Lower leg skin (tissue), 4 donors: ENCODE measurements at places on chromosomes 16 and 17. TPM values are rescaled to one million over a fixed set of nuclear protein-coding genes. Genes with fewer than 3 reads are reported as not detected.

DNA sequence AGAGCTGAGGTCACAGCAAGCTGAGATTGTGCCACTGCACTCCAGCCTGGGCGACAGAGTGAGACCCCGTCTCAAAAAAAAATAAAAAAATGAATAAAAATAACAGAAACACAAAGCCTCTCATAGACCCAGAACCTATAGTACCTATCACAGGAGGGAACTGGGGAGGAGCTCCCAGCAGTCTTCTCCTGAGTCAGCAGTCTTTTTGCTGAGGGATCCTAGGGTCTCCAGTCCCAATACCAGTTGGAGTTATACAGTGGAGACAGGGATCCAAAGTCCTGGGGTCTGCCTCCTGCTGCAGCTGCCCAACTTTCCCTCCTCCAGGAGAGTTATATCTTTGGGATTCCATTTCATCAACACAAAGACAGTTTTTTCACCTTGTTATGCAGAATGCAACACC is 3.7 kb upstream of the TMUB2 start:
- DNase-seq, result no peak

GRCh38 chr16:89613954-89614459 is 565 bp downstream of the DPEP1 start:
- DNase-seq, result no peak

DNA sequence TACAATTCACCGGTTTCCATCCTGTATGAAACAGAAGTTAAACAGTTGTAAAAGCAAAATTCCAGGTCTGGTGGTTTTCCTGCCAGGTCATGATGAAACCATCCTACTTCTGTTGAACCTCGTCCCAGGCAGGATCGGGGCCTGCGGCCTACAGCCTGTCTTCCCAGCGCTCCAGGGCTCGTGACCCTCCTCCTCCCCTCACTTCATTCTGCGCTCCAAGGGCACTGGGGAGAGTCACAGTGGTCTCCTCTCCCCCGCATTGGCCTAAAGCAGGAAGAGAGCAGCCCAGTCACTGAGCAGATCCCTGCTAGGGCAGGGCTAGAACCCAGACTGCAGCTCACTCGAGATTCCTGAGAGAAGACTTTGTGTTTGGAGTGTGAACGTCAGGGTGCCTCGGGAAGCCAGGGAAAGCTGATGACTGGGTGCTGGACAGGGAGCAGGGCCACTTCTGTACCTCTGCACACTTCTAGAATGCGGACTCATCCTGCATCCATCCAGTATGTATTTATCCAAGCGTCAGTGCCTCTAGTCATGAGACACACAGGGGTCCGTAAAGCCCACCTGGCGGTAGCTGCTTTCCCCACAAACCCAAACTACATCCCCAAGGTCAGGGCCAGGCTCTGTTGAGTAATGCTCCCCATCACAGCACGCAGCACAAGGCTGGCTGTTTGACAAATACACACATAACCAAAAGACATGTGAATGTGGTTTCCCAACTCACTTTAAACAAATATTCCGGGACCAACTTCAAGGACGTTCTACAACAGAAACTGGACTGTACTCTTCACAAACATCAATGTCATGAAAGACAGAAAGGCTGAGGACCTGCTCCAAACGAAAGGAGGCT is 1.7 kb upstream of the ITGAE start:
- DNase-seq, result peak; percentile 78

- DNase-seq, result peak; percentile 43
These were observed 115.3 kb upstream of the NOL11 start for GRCh38 chr17:67602444-67602843.

- DNase-seq, result no peak
These were observed 323.8 kb upstream of the TNRC6C start for GRCh38 chr17:77634710-77635109.

GRCh38 chr17:76667491-76667755 is 23.9 kb upstream of the ST6GALNAC1 start:
- no peak for DNase-seq

DNA sequence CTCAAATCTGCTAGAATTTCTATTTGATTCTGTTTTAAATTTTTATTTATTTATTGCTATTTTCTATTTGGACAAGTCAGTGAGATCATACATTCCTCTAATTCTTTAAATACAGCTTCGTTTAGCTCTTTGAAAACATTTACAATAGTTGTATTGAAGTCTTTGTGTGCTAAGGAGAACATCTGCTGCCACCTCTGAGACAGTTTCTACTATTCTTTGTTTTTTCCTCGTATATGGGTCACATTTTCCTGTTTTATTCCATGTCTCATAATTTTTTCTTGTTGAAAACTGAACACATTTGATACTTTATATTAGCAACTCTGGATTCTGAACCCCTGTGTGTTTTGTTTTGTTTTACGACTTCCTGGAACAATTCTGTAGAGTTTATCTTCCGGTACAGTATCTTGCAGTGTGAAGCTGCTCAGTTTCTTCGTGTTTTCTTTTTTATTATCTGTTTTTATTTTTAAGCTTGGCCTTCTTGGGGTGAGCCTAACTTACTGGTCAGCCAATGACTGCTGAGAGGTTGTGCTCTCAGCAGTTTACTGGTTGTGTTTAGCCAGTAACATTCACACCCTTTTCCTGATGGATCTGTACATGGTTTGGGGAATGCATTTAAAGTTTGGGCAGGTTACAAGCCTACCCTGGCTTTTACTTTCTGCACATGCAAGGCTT is 99.0 kb downstream of the CA4 start:
- no peak for DNase-seq

Gene MMP28
- 89.7 TPM for total RNA-seq

DNA sequence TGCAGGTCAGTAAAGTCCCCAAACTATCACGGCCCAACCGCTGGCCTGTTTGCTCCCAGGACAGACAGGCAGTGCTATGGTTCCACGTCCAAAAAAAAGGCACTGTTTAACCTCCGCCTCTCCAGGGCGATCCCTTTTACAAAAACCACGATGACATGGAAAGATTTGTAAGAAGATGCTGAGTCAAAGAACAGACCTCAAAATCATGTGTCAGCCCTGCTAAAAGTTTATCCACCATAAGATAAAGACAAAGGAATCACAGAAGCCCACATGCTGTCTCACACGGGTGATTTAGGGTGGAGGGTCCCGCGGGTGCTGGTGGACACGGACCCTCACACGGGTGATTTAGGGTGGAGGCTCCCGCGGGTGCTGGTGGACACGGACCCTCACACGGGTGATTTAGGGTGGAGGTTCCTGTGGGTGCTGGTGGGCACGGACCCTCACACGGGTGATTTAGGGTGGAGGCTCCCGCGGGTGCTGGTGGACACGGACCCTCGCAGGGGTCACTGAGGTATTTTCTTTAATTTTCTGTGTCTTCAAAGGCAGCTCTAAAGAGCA is 117.2 kb upstream of the METRNL start:
- no peak for DNase-seq

GRCh38 chr17:14308636-14308964 is 7.7 kb downstream of the HS3ST3B1 start:
- DNase-seq, result no peak

GRCh38 chr17:33442320-33442719 is 149.2 kb upstream of the ASIC2 start:
- DNase-seq, result no peak

Gene SYNGR2
- total RNA-seq, result 97.9 TPM

- DNase-seq, result no peak
These were observed 25.8 kb upstream of the HS3ST2 start for GRCh38 chr16:22788193-22788530.

Gene ERI2
- total RNA-seq, result 15.5 TPM

Gene SHPK
- total RNA-seq, result 21.9 TPM

DNA sequence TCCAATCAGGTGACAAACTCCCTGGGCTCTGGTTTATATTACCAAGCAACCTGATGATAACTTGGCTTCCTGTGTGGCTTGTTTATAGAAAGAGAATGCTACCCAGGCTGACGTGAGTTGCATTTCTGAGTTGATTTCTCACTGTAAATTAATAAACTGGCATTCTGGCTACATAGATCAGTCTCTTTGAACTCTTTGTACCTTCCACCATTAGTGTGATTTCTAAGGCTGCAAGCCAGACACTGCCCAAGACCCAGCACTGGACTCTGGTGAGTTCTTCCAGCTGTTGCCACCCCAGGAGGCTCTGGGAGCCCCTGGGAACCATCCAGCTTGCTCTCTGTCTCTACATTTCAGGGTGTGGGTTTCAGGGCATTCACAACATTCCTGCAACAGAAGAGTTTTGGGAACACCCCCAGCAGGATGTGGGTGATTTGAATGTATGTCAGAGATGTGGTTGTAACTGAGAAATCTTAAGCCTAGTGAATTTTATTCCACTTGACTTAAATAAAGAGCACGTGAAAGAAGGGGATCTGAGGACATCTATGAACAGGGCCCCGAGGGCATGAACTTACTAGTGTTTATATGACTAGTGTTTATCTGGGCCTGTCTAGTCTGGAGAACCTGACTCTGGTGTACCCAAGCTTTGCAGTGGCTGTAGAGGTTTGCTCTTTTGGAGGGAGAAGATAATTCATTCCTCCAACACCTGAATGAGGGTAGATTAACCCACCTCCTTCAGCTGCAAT is 30.3 kb upstream of the LRRC37A start:
- DNase-seq, result no peak

DNA sequence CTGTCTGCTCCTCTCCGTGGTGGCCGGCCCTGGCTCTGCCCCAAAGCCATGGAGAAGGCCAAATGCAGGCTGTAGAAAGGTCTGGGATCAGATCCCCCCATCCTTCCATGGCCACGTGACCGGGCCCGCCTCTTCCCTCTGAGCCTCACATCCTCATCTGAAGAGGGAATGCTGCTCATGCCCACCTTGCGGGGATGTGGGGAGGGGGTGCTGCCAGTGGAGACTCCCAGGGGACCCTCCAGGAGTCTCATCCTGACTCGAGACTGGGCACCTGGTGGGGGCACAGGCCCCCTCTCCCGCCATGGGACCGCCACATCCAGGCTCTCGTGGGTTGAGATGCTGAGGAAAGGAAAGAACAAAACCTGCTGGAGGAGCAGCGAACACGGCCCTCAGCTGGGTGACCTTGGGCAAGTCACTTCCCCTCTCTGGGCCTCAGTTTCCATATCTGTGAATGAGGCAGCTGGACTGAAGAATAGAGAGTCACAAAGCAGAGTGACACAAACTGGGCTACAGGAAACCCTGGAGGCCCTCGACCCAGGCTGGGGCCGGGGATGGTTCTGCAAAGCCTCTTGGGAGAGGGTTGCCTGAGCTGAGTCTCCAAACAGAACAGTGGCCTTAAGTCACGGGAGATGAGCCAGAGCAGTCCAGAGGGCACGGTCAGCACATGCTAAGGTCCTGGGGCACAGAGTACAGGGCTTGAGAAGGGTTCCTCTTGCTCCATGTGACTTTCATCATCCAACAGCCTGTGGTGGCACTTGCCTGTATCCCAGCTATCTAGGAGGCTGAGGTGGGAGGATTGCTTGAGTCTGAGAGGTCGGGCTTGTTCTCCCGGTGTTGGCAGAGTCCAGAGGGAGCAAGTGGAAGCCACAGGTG is 30.1 kb downstream of the SOCS1 start:
- DNase-seq, result peak; percentile 85

GRCh38 chr16:57658130-57658877 is 9.8 kb upstream of the ADGRG3 start:
- DNase-seq, result no peak

DNA sequence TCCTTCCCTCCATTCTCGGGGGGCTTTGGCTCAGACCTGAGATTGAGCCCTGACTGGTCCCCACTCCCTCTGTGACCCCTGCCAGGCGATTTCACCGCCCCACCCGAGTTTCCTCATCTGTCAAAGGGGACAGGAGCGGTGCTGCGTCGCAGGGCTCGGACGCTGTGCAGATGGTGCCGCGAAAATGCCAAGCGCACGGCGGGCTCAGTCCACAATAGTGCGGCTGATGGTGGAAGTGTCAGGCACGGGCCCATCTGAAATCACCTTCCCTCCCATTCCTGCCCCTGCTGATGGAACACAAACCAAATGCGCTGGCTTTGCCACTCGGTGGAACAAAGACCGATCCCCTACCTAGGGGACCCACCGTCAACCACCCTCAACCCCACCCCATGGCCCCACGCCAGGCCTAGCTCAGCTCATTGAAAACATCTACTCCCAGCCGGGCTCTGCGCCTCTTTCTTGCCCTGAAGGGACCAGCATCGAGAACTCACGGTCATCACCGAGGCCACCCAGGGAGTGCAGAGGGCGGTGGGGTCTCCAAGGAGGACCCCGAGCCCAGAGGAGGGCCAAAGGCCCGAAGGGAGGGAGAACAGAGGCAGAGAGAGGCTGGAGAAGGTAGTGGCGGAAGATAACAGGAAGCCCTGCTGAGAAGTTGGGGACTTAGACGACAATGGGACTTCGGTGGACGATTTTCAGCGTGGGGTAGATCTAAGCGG is 1.4 kb downstream of the CARHSP1 start:
- peak; percentile 94 for DNase-seq

Gene MARF1
- 34.0 TPM for total RNA-seq

GRCh38 chr17:41728056-41728455 is 6.4 kb downstream of the HAP1 start:
- DNase-seq, result no peak

- DNase-seq, result peak; percentile 9
These were observed 31.5 kb downstream of the WSCD1 start for GRCh38 chr17:6101706-6102105.

- no peak for DNase-seq
These were observed 84.3 kb downstream of the PRKCA start for GRCh38 chr17:66386498-66387351.

- peak; percentile 44 for DNase-seq
These were observed 45.0 kb upstream of the USP7 start for GRCh38 chr16:9008601-9009260.

- DNase-seq, result no peak
These were observed 71.4 kb downstream of the ABR start for GRCh38 chr17:1108478-1108764.

Gene KRT33A
- total RNA-seq, result 73.9 TPM

DNA sequence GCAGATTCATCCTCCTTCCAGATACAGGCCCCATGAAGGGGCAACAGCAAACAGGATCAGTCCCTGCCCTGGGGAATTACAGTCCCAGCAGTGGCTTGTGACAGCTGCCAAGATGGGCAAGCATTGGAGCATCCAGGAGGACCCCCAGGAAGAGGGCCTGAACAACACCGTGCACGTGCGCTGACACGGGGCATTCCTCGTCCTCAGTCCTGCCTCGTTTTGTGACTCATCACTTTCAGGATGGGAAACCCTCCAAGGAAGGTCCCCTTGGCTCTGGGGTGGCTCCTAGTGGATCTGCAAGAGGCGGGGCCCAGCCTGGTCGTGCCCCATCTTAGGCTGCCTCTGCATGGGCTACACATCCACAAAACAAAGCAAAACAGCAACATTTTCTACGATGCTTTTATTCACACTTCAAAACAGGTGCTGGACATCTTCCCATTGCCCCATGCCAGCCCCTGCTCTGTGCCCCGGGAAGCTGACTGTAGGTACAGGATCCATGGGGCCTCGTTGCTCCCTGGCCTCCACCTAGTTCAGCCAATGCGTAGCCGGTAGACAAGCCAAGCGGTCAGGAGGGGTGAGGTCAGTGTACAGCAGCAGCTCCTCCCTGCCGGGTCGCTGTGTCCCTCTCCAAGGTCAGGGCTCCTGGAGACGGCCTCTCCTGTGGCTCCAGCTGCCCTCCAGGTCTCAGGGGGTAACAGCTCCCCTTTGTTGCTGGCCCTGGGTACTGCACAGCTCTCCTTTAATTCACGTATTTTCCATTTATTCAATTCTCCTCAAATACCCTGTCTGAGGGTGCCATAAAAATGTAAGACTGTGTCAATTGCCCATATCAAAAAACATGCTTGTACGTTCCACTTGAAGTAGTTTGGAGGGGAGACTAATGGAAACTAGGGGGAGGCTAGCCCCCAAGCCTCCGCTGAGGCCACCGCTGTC is 32.2 kb downstream of the ACTG1 start:
- no peak for DNase-seq

Gene KRTAP4-3
- 54.0 TPM for total RNA-seq
